Muscle of arm (tissue), 14 donors: ENCODE measurements at places on chromosomes 11 and 22.
A peak's percentile ranks its signal among the peaks of the same experiment; 100 is the strongest.

- peak; percentile 35 for DNase-seq
Observed at GRCh38 chr11:14249121-14249963, 109.6 kb downstream of the RRAS2 start.

- DNase-seq: no peak
Observed at GRCh38 chr11:73201888-73202780, 15.9 kb upstream of the P2RY2 start.

DNA sequence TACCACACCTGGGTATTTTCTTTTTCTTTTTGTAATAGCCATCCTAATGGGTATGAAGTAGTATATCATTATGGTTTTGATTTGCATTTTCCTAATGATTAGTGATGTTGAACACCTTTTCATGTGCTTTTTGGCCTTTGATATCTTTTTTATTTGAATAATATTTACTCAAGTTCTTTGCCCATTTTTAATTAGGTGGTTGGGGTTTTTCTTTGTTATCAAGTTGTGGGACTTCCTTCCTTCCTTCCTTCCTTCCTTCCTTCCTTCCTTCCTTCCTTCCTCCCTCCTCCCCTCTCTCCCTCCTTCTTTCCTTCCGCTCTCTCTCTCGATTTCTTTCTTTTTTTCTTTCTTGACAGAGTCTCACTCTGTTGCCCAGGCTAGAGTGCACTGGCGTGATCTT, 75.0 kb upstream of the PDGFD start:
- no peak for DNase-seq

DNA sequence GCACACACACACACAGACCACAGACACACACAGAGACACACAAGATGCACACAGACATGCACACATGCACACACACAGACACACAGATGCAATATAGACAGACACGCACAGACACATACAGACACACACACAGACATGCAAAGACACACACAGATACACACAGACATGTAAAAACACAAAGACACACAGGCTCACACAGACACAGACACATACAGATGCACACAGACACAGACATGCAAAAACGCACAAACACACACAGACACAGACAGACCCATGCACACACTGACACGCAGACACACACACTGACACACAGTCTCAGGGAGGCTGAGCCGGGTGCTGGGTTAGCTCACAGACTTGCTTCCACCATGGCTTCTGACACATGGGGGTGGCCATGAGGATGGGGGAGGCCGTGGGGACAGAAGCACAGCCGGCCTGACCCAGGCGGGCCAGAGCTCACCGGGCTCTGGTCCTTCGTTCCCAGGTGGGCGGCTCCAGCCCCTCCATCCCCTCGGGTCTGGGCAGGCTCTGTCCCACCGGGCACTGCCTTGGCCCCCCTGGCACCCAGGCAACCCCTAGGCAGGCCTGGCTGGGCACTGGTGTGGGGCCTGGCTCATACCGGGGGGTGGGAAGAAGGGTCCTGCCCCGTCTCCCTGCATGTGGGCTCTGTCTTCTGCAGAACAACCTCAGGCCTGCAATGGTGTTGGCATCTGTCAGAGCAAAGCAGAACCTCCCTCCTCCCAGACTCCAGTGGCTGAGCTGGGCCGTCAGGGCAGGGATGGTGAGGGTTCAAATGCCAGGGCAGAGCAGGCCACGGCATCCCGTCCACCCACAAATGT, 1489.5 kb downstream of the BRD1 start:
- no peak for DNase-seq

DNA sequence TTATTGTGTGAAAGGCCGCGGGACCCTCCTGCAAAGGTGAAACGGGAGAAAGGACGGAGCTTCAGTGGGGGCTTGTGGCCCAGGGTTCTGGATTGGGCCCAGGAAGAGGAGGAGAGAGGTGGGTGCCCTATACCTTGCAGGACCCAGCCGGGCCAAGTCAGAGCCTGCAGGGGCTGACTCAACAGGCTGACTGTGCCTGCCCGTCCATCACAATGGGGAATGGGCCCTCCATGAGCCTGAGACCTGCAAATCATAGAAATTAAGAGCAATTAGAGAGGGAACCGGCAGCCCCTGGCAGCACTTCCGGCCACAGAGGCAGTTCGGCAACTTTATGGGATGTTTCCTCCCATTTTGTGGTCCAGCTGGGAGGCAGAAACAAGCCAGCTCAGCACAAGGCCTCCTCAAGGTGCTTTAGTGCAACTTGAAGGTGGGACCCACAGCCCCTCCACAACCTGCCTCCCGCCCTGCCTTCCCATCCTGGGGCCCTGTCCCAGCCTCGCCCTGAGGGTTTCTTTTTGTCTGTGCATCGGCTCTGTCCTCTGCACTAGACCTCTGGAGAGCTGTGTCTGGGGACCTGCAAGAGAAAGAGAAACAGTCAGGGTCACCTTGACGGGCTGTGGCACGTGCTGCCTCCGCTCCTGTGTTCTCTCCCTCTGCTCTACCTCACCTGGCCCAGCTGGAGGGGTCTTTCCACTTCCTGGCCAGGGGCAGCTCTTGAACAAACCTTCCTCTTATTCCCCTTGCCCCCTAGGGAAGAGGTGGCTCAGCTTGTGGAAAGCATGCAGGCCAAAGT, 19.1 kb upstream of the NECTIN1 start:
- no peak for DNase-seq
